ENCODE measurements at places on chromosomes 13 and 19. TPM values are rescaled to one million over a fixed set of nuclear protein-coding genes. Genes with fewer than 3 reads are reported as not detected.

- no peak overlapping the region for H3K27ac ChIP-seq
- H3K4me3 ChIP-seq: no peak overlapping the region
- no peaks in the 10 kb centered on the region for H3K4me1 ChIP-seq
- no peaks in the 10 kb centered on the region for H3K27me3 ChIP-seq
- no peak for DNase-seq
Measured at GRCh38 chr13:74555276-74555625, 421.0 kb upstream of the KLF12 start.

DNA sequence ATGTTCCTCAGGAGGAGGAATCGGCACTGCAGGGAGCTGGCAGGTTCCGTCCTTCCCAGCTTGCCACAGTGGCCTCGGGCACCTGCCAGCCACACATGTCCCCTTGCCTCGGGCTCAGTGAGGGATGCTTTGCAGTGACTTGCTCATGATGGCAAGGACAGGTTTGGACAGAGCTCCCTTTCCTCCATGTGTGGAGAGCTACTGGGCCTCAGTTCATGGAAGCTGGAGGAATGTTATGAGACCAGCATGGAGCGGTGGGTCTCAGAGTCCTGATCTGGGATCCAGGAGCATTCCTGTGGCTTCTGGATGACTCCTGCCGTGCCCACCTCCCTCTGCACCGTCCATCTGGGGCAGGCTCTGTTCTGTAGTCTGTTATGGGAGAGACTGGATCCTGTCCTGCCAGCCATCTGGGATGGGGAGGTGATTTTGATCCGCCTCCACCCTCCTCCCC, 59.2 kb downstream of the SIPA1L3 start:
- no peak overlapping the region for H3K4me3 ChIP-seq
- no peak overlapping the region for H3K27ac ChIP-seq
- no peaks in the 10 kb centered on the region for H3K27me3 ChIP-seq
- DNase-seq: no peak

GRCh38 chr19:33763633-33764371, 32.9 kb upstream of the KCTD15 start:
- peaks cover 1% of the 10 kb centered on the region for H3K4me1 ChIP-seq
- H3K27me3 ChIP-seq: no peaks in the 10 kb centered on the region
- DNase-seq: no peak
- H3K27ac ChIP-seq: no peak overlapping the region

- H3K27me3 ChIP-seq: no peaks in the 10 kb centered on the region
- no peak for DNase-seq
- no peak overlapping the region for H3K4me3 ChIP-seq
- no peaks in the 10 kb centered on the region for H3K36me3 ChIP-seq
Measured at GRCh38 chr13:111552891-111553655, 232.6 kb downstream of the TEX29 start.

NCAN gene
- not detected for total RNA-seq

ZNF813 gene
- total RNA-seq: 3.0 TPM

- H3K27ac ChIP-seq: peak overlapping the region; percentile 63
- H3K36me3 ChIP-seq: peaks cover 34% of the 10 kb centered on the region
- peaks cover 15% of the 10 kb centered on the region for H3K4me1 ChIP-seq
Measured at GRCh38 chr13:113996912-113997745, 23.3 kb upstream of the C13orf46 start.

LGALS14 gene
- not detected for total RNA-seq

RFXAP gene
- 2.2 TPM for total RNA-seq

GRCh38 chr13:84997858-84998257, 801.4 kb downstream of the SLITRK6 start:
- DNase-seq: no peak
- no peak overlapping the region for H3K27ac ChIP-seq
- H3K4me1 ChIP-seq: no peaks in the 10 kb centered on the region
- H3K36me3 ChIP-seq: no peaks in the 10 kb centered on the region
- H3K4me3 ChIP-seq: no peak overlapping the region

DNA sequence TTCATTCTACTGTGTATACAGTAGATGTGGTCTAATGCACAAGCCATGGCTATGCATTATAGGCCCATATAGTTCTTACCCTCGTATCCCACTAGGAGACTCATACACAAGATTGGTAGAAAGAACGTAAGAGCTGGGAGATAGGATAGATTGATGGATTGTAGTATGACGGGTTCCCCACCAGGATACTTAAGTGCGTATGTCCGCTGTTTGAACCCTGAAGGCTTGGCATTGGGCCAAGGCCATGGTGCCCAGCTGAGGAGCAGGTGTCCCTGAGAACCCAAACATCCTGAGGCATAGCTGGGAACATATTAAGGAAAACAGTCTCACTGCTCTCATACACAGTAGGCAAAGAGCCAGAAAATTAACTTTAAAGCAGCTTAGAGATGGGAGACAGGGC, 617.5 kb upstream of the KLF12 start:
- H3K4me1 ChIP-seq: no peaks in the 10 kb centered on the region
- H3K27ac ChIP-seq: no peak overlapping the region
- DNase-seq: no peak
- no peaks in the 10 kb centered on the region for H3K36me3 ChIP-seq
- H3K27me3 ChIP-seq: no peaks in the 10 kb centered on the region
